Activated CD8-positive, alpha-beta T cell treated with anti-CD3 and anti-CD28 coated beads, Interleukin-2, amount 10 ng/mL, durations not matched to agents 7 days and 5 days (primary cell): ENCODE measurements at places on chromosomes 11 and 22.

GRCh38 chr22:20807315-20807752 lies 33.4 kb downstream of the SERPIND1 start:
- H3K36me3 ChIP-seq: peaks cover 61% of the 10 kb centered on the region
- no peak overlapping the region for H3K4me3 ChIP-seq
- DNase-seq: no peak
- H3K4me1 ChIP-seq: peaks cover 21% of the 10 kb centered on the region
- H3K27ac ChIP-seq: peak overlapping the region; percentile 66

GRCh38 chr22:42651134-42651533 lies 1.9 kb upstream of the CYB5R3 start:
- peaks cover 2% of the 10 kb centered on the region for H3K36me3 ChIP-seq
- H3K4me1 ChIP-seq: peaks cover 13% of the 10 kb centered on the region
- no peak overlapping the region for H3K4me3 ChIP-seq
- H3K27ac ChIP-seq: no peak overlapping the region

DNA sequence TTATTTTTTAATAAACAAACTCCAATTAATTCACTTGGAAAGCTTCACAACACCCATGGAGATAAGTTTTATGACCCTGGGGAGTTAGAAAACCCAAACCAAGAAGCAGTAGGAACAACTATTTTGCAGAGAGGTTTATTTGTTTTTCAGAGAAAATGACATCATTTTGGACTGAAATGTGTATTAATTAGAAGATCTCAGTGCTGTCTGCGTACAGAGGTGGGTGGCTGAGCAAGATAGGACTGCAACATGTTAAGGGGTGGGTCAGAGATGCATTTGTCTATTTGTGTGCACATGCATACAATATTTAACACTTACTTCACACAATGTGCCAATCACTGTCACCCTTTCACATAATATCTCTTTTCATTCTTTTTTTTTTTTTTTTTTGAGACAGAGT lies 1.1 kb downstream of the SCGB1A1 start:
- peaks cover 19% of the 10 kb centered on the region for H3K4me1 ChIP-seq
- no peaks in the 10 kb centered on the region for H3K36me3 ChIP-seq
- no peak overlapping the region for H3K27ac ChIP-seq
- no peak for DNase-seq

DNA sequence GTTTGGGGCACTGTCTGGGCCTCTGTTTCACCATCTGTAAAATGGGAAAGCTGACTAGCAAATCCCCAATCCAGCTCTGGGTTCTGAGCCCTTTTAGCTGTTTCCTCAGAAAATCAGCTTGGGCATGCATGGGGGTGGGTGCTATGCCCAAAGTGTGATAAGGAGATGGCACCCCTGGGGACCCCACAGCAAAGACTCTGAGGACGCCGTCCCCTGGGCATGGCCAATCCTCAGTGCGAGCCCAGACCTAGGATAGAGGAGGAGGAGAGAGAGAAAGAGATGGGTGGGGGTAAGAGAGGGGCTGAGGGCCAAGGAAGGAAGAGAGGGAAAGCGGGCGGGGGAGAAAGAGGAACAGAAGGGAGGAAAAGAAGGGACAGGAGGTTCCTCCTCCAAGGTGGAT lies 31.8 kb downstream of the TPBGL start:
- H3K4me3 ChIP-seq: no peak overlapping the region
- peaks cover 40% of the 10 kb centered on the region for H3K4me1 ChIP-seq
- no peak for DNase-seq

- H3K4me1 ChIP-seq: no peaks in the 10 kb centered on the region
- DNase-seq: no peak
- H3K27ac ChIP-seq: no peak overlapping the region
- no peak overlapping the region for H3K4me3 ChIP-seq
Measured at GRCh38 chr22:19035474-19036228, 86.6 kb downstream of the DGCR2 start.

DNA sequence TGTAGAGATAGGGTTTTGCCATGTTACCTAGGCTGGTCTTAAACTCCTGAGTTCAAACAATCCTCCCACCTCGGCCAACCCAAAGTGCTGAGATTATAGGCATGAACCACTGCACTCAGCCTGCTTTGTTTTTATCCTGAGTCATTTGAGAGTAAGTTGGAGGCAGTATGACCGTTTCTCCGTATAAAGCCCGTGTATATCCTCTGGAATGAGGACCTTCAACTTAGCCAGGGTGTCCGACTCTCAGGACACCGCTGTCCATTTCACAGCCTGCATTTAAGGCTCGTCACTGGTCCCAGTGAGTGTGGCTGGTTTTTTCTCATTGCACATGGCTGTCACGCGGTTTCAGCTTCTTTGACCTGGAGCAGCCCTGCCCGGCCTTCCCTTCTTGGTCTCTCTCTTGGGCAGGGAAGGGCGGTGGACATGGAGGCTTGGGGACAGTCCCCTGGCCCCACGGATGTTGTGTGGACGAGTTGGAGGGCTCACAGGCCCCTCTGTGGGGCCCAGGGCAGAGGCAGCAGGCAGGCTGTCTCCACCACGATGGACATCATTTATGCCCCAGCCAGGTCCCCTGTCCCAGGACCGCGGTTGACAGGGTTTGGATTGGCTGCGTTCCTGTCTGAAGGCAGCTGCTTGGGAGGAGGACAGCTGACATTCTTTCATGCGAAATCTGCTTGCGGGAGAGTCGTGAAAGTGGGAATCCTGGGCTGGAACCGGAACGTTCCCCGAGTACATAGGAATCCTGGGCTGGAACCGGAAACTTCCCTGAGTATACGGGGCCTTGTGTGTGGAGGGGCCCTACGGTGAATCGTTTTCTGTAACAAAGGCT lies 93.3 kb downstream of the KCNQ1 start:
- no peaks in the 10 kb centered on the region for H3K27me3 ChIP-seq
- H3K36me3 ChIP-seq: no peaks in the 10 kb centered on the region
- H3K4me1 ChIP-seq: peaks cover 20% of the 10 kb centered on the region
- H3K4me3 ChIP-seq: no peak overlapping the region
- DNase-seq: no peak

DNA sequence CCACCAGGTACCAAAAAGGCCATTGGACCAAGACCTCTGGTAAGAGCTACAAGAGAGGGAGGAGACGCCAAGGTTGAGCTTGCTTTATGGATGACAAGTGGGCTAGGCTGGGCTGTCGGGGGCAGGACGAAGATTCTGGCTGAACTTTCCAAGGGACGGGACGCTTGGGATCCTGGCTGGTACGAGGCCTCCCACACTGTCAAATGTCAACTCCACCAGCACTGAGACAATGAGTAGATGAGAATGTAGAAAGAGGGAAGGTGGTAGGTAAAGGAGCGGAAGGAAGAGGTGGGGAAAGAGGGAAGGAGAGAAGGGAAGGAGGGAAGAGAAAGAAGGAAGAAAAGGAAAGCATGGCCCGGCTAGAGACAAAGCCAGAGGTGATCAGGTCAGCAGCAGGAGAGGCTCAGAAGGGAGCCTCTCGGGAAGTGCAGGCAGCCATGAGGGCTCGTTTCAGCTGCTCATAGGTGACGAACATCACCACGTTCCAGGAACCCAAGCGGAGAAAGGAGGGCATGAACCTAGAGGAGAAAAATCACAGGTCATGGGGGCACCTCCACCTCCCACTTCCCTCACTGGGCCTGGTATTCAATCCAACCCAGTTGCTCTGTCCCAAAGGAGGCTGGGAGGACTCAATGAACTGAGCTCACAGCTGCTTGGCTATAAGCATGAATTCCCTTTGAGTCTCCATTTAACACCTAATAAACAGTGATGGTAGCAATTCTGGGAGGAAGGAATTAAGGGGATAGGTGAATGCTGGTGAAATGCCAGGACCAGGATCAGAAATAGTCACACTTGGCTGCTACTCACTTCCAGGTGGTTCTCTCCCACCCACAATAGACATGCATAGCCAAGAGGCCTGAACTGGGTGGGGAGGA lies 7.8 kb downstream of the UCP2 start:
- peak overlapping the region; percentile 51 for H3K4me3 ChIP-seq
- peak overlapping the region; percentile 79 for H3K27ac ChIP-seq
- no peaks in the 10 kb centered on the region for H3K27me3 ChIP-seq
- H3K36me3 ChIP-seq: peaks cover 63% of the 10 kb centered on the region
- H3K4me1 ChIP-seq: peaks cover 90% of the 10 kb centered on the region

- peak; percentile 57 for DNase-seq
- H3K27ac ChIP-seq: no peak overlapping the region
- H3K4me3 ChIP-seq: no peak overlapping the region
- H3K27me3 ChIP-seq: peaks cover 5% of the 10 kb centered on the region
- peaks cover 6% of the 10 kb centered on the region for H3K4me1 ChIP-seq
- no peaks in the 10 kb centered on the region for H3K36me3 ChIP-seq
Measured at GRCh38 chr22:24768537-24769374, 5.8 kb downstream of the PIWIL3 start.

DNA sequence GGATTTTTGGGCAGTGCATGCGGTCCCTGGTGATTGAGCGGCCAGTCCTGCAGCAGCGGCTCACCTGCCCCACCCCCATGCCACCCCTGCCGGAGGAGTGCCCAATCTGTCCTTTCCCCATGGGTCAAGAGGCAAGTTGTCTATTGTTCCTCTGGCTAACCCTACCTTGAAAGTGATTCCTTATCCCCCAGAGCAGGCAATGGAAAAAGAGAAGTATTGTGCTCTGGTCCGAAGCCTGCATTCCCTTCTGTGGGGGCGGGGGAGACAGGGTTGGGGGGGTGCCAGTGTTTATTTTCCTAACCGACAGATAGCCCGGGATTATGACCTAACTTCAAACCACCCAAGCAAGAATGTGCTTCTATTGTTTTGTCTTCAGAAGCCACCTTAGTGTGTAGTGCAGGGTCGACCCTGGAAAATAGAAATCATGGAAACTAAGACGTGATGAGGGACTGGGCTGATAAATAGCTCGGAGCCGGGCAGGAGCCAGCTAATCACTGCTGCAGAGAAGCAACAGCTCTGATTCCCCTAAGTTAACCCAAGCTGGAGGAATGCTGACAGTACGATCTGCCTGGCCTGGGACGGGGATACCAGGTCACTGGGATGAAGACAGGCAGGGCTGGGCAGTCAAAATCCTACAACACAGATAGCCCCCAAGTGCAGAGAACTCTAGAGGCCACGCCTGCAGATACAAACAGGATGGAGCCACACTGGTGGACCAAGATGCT lies 38.7 kb upstream of the ATXN10 start:
- H3K4me3 ChIP-seq: no peak overlapping the region
- peaks cover 4% of the 10 kb centered on the region for H3K4me1 ChIP-seq
- peaks cover 37% of the 10 kb centered on the region for H3K27me3 ChIP-seq
- no peaks in the 10 kb centered on the region for H3K36me3 ChIP-seq
- DNase-seq: no peak
- H3K27ac ChIP-seq: no peak overlapping the region

DNA sequence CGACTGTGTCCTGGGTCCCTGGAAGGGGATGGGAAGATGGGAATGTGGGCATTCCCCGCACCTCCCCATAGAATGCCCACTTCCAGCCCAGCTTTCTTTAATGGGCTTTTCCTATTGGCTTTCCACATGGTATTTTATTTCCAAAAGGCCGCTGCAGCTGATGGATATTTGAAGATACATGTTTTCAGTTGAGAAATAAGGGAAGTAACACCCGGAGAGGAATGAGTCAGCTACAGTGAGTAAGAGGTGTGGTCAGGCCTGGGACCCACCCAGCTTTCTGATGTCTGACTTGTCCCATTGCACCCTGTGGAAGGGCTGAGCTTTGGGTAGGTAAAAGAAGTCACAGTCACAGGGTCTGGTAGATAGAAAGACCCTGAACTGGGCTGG lies 476.9 kb downstream of the MIAT start:
- no peaks in the 10 kb centered on the region for H3K4me1 ChIP-seq
- no peak overlapping the region for H3K27ac ChIP-seq
- peaks cover 3% of the 10 kb centered on the region for H3K27me3 ChIP-seq
- H3K36me3 ChIP-seq: no peaks in the 10 kb centered on the region
- no peak for DNase-seq

- no peaks in the 10 kb centered on the region for H3K36me3 ChIP-seq
- H3K27me3 ChIP-seq: peaks cover 36% of the 10 kb centered on the region
- no peak overlapping the region for H3K27ac ChIP-seq
- no peak overlapping the region for H3K4me3 ChIP-seq
Measured at GRCh38 chr11:124814739-124815138, 14.5 kb upstream of the MSANTD2 start.

DNA sequence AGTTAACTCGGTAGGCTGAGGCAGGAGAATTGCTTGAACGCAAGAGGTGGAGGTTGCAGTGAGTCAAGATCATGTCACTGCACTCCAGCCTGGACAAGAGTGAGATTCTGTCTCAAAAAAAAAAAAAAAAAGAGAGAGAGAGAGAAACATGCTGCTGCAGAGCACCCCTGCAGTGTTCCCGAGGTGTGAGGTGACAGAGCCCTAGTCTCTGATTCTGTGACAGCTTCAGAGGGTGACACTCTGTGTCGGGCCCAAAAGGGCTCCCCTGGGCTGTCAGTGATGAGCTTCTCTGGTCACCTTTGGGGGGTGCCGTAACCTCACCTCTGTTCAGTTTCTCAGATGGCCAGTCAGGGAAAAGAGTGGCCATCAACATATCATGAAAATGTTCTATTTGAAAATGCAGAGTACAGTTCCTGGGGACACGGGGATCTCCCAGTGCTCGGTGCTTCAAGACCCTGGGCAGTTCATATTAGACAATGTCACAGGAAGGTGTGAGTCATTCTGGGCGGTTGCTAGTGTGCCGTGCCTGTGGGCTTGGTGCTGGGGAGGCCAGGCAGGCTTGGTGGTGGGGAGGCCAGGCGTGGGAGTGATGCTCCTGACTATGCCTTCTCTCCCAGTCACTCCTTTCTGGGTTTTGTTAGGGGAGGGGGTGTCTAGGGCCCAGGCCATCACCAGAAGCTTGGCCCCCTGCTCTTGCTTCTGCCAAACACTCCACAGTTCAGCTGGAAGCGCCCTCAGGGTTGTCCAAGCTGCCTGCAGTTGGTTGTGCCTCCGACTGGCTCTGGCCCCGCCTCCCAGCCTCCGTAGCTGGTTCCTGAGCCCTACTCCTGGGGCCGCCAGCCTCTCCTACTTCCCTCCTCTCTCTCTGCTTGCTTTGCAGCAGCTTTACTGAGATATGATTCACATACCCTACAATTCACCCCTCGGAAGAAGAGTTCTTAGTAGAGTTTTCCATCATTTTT lies 52.5 kb upstream of the CLDN5 start:
- no peak overlapping the region for H3K4me3 ChIP-seq
- DNase-seq: peak; percentile 65
- peaks cover 3% of the 10 kb centered on the region for H3K27me3 ChIP-seq
- H3K36me3 ChIP-seq: no peaks in the 10 kb centered on the region
- peak overlapping the region; percentile 74 for H3K27ac ChIP-seq
- H3K4me1 ChIP-seq: peaks cover 43% of the 10 kb centered on the region

- no peak overlapping the region for H3K4me3 ChIP-seq
- no peak for DNase-seq
- H3K27me3 ChIP-seq: peaks cover 41% of the 10 kb centered on the region
- no peak overlapping the region for H3K27ac ChIP-seq
Measured at GRCh38 chr22:23047265-23047664, 23.1 kb upstream of the GNAZ start.

GRCh38 chr22:25366408-25366807 lies 147.0 kb downstream of the CRYBB2 start:
- no peak for DNase-seq
- H3K4me3 ChIP-seq: no peak overlapping the region
- no peaks in the 10 kb centered on the region for H3K27me3 ChIP-seq
- no peak overlapping the region for H3K27ac ChIP-seq
- H3K36me3 ChIP-seq: no peaks in the 10 kb centered on the region
